ENCODE measurements at places on chromosomes 16 and 17.

DNA sequence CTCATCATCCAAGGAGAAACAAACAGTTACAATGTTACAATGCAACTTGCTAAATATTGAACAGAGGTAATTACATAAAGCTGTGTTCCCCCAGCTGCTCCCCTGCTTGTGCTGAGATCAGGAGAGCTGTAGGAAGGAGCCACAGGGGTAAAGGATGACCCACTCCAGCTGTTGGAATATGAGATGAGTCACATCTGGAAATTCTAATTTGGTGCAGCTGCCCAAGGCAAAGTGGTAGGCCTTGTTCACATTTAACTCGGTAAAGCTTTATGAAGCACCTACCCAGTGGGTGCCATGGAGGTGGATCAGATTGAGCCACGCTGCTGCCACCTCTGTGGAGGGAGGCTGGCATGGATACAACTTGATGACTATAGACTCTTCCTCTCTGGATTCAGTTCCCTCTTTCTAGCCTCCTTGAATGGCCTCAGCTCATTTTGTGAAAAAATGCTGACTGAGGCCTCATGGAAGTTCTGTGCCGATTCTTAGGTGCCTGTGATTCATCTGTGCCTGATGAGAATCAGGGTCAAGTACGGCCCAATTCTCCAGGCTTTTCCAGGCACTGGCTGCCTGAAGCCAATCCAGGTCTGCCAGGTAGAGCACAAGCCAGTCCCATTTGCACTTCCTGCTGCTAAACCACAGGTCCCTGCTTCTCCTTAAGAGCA is 7.4 kb downstream of the ZNF689 start:
- no peak for DNase-seq

DNA sequence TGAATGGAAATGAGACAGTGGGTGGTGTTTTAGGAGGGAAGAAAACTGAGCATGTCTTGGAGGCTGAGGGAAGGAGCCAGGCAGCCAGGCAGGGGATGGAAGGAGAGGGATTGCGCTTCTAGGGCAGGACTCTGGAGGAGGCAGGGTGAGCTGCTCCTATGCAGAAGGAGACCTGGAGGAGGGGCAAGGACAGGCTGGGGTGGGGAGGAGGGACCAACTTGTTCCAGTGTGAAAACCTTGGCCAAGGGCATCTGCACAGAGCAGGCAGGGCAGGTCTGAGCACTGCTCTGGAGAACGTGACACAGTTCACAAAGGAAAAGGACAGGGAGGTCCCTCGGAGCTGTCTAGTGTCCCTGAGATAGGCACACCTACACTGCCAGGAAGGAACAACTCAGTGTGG is 5.5 kb downstream of the GALK1 start:
- no peak for DNase-seq

DNA sequence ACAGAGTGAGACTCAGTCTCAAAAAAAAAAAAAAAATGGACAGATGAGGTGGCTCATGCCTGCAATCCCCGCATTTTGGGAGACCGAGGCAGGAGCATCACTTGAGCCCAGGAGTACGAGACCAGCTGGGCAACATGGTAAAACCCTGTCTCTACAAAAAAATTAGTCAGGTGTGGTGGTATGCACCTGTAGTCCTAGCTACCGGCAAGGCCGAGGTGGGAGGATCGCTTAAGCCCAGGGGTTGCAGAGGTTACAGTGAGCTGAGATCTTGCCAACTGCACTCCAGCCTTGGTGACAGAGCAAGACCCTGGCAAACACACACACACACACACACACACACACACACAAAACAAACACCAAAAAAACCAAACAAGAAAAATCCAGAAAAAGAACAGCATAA is 7.7 kb upstream of the ENGASE start:
- DNase-seq = no peak

DNA sequence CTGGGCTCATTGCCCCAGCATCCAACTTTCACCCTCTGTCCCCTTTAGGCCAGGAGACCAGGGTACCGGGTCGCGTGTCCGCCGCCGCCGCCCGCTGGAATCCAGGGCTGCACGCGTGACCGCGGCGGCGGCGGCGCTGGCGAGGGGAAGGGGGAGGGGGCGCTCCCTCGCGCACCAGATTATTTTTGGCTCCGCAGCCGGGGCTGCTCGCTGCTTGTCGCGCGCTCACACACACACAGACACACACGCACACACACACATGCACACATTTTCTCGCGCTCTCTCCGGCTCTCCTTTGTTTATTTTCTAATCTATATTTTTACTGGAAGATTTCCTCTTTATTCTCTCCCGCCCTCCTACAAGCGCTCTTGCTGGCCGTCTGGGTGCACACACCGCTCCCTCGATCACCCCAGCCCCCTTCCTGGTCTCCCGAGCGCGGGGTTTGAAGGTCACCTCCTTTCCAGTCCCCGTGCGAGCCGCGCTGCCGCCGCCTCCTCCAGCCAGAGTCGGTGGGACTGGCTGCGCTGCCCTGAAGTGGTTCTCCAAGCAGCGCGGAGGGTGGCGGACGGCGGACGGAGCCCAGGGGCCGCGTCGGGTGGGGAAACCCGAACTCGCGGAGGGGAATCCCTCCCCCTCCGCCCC is 921.4 kb upstream of the EEF2KMT start:
- no peak for DNase-seq

DNA sequence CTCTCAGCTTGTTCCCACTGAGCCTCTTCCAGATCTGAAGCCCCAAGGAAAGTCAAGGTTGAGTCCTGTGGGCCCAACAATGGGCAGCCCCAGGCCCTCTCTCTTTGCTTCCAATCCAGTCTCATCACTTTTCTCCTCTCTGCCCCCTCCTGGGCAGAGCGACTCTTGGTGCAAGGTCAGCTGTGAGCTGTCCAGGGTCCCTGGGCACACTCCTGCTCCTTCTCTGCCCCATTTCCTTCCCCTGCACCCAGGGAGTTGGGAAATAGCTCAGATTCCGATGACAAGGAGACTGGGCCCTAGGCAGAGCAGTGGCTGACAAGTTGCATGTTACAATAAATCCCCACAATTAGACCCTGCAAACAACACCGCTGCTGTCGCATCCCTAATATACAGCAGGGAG is 16.1 kb upstream of the CRHR1 start:
- no peak for DNase-seq

- no peak for DNase-seq
Observed at GRCh38 chr17:32584792-32585191, 98.0 kb downstream of the CDK5R1 start.

DNA sequence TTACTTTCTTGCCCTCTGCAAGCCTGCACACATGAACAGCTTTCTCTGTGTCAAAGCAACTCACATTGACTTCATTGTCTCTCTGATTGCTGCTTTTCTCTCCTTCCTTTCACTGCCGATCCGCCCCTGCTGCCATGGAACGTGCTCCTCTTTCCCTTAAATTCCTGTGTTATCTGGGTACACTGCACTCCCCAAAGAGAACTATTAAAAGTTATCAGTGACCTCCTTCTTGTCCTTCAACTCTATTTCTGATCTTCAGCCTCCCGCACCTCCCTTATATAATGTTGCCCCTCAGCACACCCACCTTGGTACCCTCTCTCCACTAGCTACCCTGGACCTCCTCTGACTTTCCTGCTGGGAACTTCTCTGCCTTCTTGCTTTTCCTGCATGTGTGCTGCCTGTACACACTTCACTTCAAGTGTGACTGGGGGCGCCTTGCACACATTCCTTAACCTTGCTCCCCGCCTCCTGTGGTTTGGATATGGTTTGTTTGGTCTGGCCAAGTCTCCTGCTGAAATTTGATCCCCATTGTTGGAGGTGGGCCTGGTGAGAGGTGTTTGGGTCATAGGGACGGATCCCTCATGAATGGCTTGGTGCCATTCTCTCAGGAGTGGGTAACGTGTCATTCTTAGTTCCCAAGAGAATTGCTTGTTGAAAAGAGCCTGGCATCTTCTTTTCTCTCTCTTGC is 26.7 kb upstream of the PMP22 start:
- no peak for DNase-seq

GRCh38 chr16:4103745-4104144 is 12.5 kb downstream of the ADCY9 start:
- DNase-seq = no peak

All from forelimb muscle (tissue), 1 donor.